ENCODE measurements at places on chromosomes 2 and 18.

GRCh38 chr2:167550448-167550847, 662.2 kb downstream of the XIRP2 start:
- DNase-seq: peak; percentile 5

DNA sequence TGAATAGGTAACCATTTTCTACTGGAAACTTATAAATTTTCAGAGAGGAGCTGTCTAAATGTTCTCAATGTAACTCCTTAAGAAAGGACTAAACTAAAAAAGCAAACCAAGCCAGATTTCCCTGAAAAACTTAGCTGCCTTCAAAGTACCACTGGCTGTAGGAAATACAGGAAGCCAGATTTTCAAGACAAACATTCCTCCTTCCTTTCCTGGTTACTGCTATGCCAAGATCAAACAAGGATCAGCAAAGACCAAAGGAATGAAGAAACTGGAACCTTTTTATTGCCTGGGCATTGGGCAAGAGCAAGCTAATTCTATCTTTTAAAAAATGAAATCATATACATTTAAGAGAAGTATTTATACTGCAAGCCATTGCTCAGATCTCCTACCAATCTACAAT, 212.7 kb downstream of the DYM start:
- no peak for DNase-seq

GRCh38 chr2:75200140-75201096, 1.1 kb upstream of the TACR1 start:
- peak; percentile 28 for DNase-seq

DNA sequence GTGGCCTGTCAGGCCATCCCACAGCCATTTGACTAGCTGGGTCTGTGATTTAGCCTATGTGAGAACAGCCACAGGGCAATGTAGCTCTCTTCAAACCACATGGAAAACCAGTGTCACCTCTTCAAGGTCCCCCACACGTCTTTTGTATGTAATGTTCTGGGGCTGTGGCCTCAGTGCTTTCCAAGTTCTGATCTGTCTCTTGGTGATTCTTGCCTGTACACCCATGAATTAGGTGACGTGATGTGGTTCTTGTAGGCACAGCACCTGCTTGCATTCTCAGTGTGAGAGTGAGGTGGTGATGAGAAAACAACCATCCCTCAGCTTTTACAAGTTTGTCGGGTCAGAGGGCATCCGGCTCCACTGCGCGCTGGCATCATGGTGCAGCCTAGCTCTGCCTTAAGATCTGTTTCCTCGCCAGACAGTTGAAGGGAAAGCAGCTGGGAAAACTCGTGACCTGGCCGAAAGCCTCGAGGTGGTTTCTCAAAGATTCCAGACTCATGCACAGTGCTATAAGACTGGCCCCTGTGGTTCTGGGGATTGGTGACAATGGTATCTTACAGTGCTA, 125.8 kb downstream of the TANC1 start:
- no peak for DNase-seq

DNA sequence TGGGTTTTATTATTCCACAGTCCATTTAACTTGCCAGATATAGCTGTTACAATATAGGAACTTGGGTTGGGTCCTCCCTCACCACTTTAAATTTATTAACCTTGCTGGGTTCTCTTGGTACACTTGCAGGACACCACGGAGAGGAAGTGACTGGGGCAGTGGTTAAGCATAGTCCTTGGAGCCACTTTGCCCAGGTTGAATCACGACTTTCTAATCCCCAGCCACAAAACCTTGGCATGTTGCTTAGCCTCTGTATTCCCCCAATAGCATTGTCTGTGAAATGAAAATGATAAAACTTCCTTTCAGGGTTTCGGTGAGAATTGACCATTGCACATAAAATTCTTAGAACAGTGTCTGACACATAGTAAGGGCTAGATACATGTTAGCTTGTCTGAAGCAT, 221.2 kb downstream of the IRS1 start:
- DNase-seq: no peak

GRCh38 chr18:29248805-29249204, 1071.9 kb upstream of the CDH2 start:
- DNase-seq: no peak

DNA sequence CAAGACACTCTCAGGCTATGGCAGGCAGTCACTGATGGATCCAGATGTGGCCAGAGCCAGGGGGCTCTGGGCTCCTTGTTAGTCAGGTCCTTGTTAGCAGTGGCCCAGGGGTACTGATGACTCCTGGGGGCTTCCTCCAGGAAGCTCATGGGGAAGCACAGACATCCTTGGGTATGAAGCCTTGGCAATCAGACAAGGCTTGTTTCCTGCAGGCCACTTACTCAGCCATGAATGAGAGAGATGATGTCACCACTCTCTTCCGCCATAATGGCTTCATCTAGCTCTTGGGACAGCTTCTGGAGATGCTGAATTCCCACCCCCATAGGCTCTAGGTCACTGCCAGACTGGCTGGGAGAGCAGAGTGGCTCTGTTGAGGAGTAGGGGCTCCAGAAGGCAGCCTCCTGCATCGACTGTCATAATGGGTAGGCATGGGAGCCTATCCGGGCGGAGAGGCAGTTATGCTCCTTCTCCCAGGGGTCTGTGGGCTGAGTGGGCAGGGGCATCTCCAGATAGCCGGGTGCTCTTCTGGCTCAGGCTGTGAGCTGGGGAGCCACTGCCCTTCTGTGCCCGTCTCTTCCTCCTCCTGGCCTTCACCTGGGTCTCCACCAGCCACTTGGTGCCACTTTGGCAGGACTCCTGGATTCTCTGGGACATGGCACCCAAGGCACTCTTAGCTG, 40.2 kb upstream of the BMPR2 start:
- DNase-seq: no peak

DNA sequence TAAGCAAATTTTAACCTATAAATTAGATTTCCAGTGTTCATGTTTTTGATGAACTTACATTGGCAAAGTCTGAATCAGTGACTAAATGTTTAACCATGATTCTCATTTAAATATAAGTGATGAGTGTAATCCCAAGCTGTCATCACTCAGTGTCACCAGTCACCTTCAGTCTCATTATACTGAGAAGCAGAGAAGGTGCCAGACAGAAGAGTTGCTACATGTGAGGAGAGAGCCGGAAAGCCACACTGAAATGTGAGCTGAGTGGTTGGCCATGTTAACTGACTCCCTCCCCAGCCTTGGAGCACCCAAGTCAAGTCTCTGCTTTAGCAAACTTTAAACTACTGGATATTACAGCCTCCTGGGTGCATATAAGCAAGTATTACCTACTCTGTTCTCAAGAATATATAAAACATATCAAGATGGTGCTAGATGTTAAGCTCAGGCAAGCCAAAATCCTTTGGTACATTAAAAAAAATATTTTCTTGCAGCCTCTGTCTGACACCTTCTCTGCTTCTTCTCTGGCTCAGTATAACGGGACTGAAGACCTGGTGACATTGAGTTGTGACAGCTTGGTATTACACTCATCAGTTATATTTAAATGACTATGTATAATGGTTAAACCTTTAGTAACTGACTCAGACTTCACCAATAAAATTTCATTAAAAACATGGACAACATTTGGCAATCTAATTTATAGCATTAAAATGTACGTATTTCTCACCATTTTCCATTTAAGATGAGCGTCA, 75.8 kb upstream of the MAP3K20 start:
- no peak for DNase-seq

- no peak for DNase-seq
These were observed 364.0 kb downstream of the GPD2 start for GRCh38 chr2:156800065-156800653.

GRCh38 chr2:235614900-235615712, 121.3 kb downstream of the AGAP1 start:
- no peak for DNase-seq

DNA sequence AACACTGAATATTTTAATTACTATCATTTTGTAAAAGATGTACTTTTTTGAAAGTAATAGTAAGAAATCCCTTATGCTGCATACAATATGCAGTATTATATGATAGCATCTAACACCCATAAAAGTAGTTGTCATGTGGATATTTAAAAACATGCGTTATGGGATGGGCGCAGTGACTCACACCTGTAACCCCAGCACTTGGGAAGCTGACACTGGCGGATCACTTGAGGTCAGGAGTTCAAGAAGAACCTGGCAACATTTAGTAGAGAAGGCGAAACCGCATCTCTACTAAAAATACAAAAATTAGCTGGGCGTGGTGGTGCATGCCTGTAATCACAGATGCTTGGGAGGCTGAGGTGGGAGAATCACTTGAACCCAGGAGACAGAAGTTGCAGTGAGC, 88.9 kb downstream of the FEZ2 start:
- DNase-seq: no peak

DNA sequence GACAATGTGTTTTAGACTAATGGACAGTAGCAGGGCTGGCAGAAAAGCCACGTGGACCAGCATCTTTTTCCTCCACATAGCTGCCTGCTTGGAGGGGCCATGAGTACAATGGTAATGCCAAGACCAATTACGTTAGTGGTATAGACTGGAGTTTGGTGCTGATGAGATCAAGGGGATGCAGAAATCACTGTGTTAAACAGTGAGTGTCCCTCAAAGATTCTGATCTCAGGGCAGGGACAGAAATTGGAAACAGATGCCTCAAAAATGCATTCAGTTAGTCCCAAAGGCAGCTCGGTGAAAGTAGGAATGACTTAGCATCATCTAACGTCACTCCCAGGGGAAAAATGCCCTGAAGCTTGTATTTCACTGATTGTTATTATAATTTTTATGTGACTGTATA, 72.4 kb downstream of the SLC16A14 start:
- DNase-seq: no peak

DNA sequence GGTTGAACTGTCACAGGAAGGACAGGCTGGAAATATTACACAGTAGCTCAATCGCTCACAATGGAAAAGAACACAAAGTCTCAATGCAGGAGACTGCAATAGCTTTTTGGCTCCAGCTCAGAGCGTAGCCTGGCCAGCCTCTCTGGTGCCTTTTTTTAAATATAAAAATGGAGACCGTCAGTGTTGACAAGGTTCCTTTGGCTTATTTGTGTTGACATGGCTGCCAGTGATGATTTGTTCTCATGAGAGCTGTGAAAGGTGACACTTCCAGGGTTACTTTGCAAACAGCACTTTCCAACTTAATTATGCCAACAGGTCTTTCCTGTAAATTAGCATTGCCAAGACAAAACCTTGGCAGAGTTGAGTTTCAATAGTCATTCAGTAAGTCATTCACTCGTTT, 70.8 kb downstream of the KCNE4 start:
- DNase-seq: no peak

DNA sequence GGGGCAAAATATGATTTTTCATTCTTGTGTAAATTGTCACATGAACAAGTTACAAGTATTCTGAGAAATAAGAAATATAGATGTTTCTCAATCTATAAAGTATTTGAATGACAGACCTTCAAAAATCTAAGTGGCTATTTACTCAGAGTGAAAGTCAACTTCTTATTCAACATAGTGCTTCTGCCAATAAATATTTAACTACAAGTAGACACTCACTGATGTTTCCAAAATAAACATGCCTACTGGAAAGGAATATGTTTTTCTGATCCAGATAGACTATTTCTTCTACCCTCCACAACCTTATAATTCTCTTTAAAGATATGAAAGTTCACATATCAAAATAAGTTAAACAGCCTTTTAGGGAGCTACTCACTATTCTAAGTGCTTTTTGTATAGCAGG, 296.3 kb downstream of the DSC3 start:
- no peak for DNase-seq

DNA sequence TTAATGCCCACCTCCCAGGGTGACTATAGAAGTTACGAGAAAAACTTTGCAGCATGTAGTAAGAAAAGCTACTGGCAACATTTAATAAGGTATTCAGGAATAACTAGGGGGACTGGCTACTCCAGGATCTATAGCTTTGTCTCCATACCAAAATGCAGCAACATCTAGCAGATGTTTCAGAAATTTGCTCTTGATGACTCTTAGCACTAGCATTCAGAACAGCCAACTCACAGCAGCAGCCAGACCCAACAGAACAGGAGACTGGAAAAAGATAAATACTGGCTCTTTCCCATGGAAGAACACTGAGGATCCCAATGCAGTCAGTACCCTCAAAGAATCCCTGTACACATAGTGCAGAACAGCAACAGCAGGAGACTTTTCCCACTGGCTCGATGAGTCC, 105.0 kb downstream of the PRKRA start:
- no peak for DNase-seq

DNA sequence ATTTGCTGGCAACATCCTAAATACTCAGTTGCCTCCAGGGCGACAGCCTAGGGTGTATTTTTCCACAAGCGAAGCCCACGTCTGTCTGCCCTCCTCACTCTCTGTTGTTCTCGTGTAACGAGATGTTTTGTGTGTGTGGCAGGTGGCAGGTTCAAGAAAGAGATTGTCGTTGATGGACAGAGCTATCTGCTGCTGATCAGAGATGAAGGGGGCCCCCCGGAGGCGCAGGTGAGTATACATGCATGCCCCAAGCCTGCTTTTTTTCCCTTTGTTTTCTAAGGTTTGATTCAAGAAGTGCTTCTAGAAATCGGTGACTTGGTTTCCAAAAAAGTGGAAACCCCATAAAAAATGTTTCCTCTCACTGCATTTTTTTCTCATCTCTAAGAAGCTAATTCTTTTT, 247.0 kb downstream of the AGAP1 start:
- DNase-seq: no peak

DNA sequence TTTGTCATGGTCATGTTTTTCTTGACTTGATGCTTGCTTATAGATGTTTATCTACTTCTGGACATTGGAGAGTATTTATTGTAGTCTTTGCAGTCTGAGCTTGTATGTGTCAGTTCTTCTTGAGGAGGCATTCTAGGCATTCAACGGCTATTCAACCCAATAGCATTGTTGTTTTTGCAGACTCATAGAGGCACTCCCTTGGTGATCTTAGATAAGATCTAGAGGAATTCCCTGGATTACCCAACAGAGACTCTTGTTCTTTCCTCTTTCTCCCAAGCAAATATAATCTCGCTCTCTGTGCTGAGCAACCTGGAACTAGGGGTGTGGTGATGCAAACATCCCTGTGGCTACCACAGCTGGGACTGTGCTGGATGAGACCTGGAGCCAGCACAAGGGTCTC, 40.4 kb downstream of the SYT4 start:
- no peak for DNase-seq

DNA sequence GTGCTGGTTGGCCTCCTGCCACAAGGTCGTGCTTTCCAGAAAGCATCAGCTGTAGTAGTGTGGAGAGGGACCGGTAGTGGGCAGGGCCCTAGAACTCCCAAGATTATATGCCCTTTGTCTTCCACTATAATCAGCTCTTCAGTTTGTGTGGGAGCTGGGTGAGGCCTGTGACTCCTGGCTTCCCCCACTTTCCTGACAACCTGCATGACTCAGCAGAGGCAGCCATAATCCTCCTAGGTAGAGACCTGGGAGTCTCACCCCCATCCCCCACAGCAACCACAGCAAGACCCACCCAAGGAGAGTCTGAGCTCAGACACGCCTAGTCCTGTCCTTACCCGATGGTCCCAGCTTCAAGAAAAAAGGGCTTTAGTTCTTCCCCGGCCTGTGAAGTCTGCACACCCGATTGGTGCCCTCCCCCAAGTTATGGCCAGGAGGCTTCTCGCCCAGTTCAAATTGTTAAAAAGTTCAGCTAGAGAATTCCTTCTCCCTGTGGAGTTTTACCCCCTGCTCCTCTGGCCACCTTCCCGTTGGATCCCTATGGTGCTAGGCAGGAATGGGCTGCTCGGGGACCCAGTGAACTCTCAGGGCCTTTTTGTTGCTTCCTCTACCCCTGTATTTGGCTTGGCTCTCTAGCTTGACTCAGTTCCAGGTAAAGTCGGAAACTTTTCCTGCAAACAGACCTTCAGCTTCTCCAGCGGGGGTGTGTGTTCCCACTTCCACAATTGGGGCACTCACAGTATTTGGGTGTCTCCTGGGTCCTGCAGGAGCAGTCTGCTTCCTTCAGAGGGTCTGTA, 57.8 kb upstream of the FAM237A start:
- no peak for DNase-seq
